ENCODE measurements at places on chromosomes 4 and X. TPM values are rescaled to one million over a fixed set of nuclear protein-coding genes. Genes with fewer than 3 reads are reported as not detected.

GRCh38 chr4:144861471-144861870, 215.5 kb downstream of the HHIP start:
- H3K4me3 ChIP-seq = no peak overlapping the region
- H3K27ac ChIP-seq = no peak overlapping the region
- H3K36me3 ChIP-seq = no peaks in the 10 kb centered on the region
- no peaks in the 10 kb centered on the region for H3K4me1 ChIP-seq

CACNA1F gene
- total RNA-seq = not detected

- no peak for DNase-seq
- H3K27ac ChIP-seq = no peak overlapping the region
- no peaks in the 10 kb centered on the region for H3K4me1 ChIP-seq
- no peaks in the 10 kb centered on the region for H3K27me3 ChIP-seq
- H3K36me3 ChIP-seq = no peaks in the 10 kb centered on the region
- no peak overlapping the region for H3K4me3 ChIP-seq
Measured at GRCh38 chr4:184097241-184097605, 120.5 kb downstream of the ENPP6 start.

- no peaks in the 10 kb centered on the region for H3K27me3 ChIP-seq
- no peak overlapping the region for H3K27ac ChIP-seq
- H3K4me3 ChIP-seq = no peak overlapping the region
- peaks cover 43% of the 10 kb centered on the region for H3K4me1 ChIP-seq
- no peak for DNase-seq
Measured at GRCh38 chr4:158821228-158821971, 52.6 kb downstream of the FNIP2 start.

DNA sequence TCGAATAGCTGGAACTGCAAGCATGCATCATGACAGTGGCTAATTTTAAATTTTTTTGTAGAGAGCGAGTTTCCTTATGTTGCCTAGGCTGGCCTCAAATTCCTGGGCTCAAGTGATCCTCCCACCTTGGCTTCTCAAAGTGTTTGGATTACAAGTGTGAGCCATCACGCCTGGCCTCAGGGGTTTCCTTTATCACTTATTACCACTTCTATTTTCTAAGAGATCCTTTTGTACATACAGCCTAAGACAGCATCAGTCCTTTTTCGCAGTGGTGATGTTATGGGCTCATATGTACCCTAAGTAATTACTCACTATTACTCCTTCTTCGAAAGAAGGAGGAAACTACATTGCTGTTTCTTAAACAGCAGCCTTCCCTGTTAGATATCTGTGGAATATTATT, 54.1 kb upstream of the CDKN2AIP start:
- no peak overlapping the region for H3K27ac ChIP-seq
- no peaks in the 10 kb centered on the region for H3K36me3 ChIP-seq
- DNase-seq = no peak

DNA sequence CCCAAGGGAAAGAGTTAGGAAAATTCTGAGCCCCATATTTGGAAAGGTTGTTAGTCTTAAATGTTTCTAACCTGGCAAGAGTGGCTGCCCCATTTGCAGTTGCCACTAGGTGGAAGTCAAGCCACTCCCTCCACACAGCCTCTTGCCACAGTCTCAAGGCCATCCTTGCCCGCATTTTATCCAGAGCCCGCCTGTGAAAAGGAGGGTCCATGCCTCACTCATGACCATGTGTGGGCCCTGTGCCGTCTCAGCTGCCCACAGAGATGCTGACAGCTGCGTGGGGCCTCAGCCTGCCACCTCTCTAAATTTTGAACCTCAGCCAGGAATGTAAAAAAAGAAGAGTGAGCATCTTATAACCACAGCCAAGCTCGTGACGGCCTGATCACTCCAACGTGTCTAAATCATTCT, 201.5 kb upstream of the FAM241A start:
- H3K4me1 ChIP-seq = no peaks in the 10 kb centered on the region
- no peak overlapping the region for H3K4me3 ChIP-seq
- no peak for DNase-seq
- no peaks in the 10 kb centered on the region for H3K27me3 ChIP-seq
- no peak overlapping the region for H3K27ac ChIP-seq

- H3K27ac ChIP-seq = no peak overlapping the region
- no peak for DNase-seq
- H3K4me3 ChIP-seq = no peak overlapping the region
- no peaks in the 10 kb centered on the region for H3K27me3 ChIP-seq
Measured at GRCh38 chrX:121161501-121161933, 114.1 kb downstream of the GLUD2 start.

DNA sequence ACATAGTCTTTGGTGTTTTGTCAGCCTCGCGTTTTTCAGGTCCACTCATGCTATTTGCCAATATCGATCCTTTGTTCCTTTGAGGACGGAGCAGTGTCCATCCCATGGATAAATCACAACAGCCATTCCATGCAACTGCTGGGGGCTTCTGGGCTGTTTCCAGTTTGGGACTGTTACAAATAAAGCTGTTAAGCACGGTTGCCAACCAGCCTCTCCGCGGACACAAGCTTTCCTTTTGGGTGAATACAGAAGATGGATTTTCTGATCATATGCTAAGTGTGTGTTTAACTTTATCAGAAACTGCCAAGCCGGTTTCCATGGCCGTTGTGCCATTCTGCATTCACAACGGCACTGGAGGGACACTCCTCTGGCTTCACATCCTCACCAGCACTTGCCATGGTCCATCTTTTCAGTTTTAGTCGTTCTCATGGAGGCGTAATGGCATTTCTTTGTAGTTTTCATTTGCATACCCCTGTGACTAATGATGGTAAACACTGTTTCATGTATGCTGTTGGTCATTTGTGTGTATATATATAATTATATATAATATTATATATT, 67.8 kb downstream of the ABLIM2 start:
- H3K4me3 ChIP-seq = no peak overlapping the region
- no peak for DNase-seq
- no peaks in the 10 kb centered on the region for H3K4me1 ChIP-seq
- H3K27ac ChIP-seq = no peak overlapping the region

GRCh38 chr4:74590476-74590875, 145.5 kb downstream of the AREG start:
- H3K27me3 ChIP-seq = no peaks in the 10 kb centered on the region
- DNase-seq = no peak
- H3K4me1 ChIP-seq = no peaks in the 10 kb centered on the region
- H3K27ac ChIP-seq = no peak overlapping the region

DNA sequence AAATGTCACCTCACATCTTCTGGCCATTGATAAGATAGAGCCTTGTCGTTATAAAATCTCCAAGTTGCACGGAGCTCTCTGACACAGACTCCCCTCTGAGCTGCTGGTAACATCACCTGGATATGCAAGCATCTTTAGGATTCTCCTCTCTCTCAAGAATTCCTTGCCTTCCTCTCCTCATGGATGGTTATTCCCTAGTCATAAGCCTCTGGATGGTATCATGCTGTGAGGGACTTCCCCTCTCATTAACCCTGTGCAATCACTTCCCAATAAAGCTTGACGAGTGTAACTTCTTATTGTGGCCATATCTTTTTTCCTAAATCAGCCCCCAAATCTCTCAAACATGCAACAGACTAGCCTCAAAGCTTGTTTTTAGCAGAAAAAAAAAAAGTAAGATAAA, 1057.0 kb upstream of the SLIT2 start:
- H3K4me3 ChIP-seq = no peak overlapping the region
- no peaks in the 10 kb centered on the region for H3K4me1 ChIP-seq
- no peaks in the 10 kb centered on the region for H3K36me3 ChIP-seq
- no peak overlapping the region for H3K27ac ChIP-seq
- H3K27me3 ChIP-seq = no peaks in the 10 kb centered on the region

- H3K27me3 ChIP-seq = no peaks in the 10 kb centered on the region
- no peaks in the 10 kb centered on the region for H3K36me3 ChIP-seq
- no peak overlapping the region for H3K27ac ChIP-seq
- no peak overlapping the region for H3K4me3 ChIP-seq
Measured at GRCh38 chrX:123807835-123808416, 51.9 kb upstream of the XIAP start.

TNMD gene
- total RNA-seq = not detected

DNA sequence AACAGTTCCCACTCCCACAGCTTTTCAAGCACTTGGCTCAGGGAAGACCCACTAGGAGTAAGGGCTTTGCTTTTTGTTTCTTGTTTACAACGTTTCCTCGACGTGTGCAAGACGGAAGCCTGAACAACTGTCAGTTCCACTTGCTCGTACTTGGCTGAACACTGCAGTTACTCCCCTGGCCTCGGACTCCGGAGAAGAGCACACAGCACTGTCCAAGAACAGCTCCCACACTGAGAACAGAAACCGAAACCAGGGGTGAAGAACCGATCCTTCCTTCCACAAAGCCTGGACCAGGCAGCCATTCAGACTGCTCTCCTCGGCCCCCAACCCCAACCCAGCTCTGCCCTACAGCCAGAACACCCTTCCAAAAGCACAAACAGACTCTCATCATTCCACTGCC, 25.5 kb downstream of the IRF2 start:
- peak overlapping the region; percentile 39 for H3K4me3 ChIP-seq
- peak; percentile 75 for DNase-seq
- peaks cover 48% of the 10 kb centered on the region for H3K4me1 ChIP-seq
- H3K27me3 ChIP-seq = no peaks in the 10 kb centered on the region

FAM47E gene
- total RNA-seq = not detected

GRCh38 chr4:143351774-143352451, 15.2 kb downstream of the GAB1 start:
- H3K27me3 ChIP-seq = no peaks in the 10 kb centered on the region
- peaks cover 21% of the 10 kb centered on the region for H3K4me1 ChIP-seq
- peak overlapping the region; percentile 29 for H3K27ac ChIP-seq

DNA sequence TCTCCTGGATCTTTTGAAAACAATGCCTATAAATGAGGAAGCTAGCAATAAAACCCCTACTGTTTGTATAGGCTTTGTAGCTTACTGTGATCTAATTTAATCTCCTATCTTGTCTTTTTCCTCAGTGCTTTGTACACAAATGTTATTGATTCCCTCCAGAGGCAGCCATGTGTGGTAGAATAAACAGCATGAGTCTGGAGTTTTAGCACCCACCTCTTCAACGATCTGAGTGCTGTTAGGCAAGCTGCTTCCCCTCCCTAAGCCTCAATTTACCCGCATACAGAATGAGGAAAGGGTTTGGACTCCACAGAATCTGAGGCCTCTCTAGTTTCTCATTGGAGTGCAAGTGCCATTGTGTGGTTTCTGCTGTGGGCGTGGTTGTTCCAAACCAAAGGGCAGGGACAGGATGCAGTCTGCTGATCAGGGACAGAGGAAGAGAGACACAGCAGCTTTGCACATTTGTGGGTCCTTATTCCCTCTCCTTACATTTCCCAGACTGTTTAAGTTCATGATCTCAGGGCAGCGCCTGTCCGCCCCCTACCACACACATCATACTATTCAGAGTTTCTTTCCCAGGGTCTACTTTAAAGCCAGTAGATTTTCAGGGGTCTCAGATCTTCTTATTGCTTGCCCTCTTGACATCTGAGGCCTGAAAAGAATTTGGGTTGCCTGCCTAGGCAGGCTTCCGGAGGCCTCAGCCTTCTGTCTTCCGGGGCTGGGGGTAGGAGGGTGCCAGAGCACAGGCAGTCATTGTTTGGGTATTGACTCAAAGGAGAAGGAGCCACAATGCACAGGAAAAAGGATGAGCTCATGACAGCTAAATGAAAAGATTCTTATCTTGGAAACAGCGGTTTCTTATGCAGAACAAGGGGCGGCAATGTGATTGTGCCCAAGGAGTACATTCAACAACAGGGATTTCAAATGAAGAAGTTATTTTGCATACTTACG, 114.9 kb upstream of the TEX13D start:
- H3K36me3 ChIP-seq = no peaks in the 10 kb centered on the region
- H3K27me3 ChIP-seq = no peaks in the 10 kb centered on the region
- H3K4me1 ChIP-seq = peaks cover 6% of the 10 kb centered on the region
- H3K27ac ChIP-seq = no peak overlapping the region

DNA sequence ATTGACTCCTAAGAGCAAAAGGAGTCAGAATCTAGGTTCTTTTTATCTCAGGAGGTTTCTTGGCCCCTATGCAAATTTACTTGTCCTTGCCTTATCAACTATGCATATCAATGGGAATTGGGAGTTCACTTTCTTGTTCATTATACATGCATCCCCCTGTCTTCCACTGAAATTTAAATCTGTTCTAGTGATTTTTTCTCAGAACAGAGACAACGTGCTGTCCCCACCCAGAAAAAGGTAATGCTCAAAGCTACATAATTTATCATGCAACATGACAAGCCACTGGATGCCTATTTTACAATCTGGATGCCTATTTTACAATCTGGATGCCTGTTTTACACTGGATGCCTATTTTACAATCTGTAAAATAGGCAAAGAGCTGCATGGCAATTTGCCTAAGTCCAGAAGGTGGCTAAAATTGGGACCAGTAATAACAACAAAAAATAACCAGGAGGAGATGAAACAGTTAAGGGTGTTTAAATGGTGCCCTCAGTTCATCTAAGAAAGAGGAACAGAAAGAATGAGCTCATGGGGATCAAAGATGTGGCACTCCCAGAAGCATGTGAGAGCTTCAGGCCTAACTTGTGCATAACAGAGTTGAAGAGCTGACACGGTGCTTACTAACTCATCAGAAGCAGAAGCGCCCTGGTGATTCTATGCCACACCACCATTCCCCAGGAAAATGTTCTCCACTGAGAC, 537.8 kb upstream of the BOD1L1 start:
- DNase-seq = no peak
- H3K4me1 ChIP-seq = no peaks in the 10 kb centered on the region

- H3K4me1 ChIP-seq = no peaks in the 10 kb centered on the region
- no peaks in the 10 kb centered on the region for H3K36me3 ChIP-seq
- H3K27me3 ChIP-seq = peaks cover 13% of the 10 kb centered on the region
- no peak overlapping the region for H3K27ac ChIP-seq
- no peak for DNase-seq
Measured at GRCh38 chr4:794900-795725, 30.8 kb downstream of the CPLX1 start.

- H3K36me3 ChIP-seq = no peaks in the 10 kb centered on the region
- peak overlapping the region; percentile 54 for H3K4me3 ChIP-seq
- DNase-seq = no peak
- peak overlapping the region; percentile 63 for H3K27ac ChIP-seq
- no peaks in the 10 kb centered on the region for H3K4me1 ChIP-seq
Measured at GRCh38 chrX:107827030-107827831, 1.6 kb downstream of the MID2 start.

- no peak for DNase-seq
- no peak overlapping the region for H3K27ac ChIP-seq
- H3K27me3 ChIP-seq = no peaks in the 10 kb centered on the region
- no peak overlapping the region for H3K4me3 ChIP-seq
- H3K4me1 ChIP-seq = no peaks in the 10 kb centered on the region
- H3K36me3 ChIP-seq = no peaks in the 10 kb centered on the region
Measured at GRCh38 chr4:20954541-20954940, 254.3 kb downstream of the PACRGL start.

GRCh38 chr4:26731351-26732035, 129.1 kb upstream of the STIM2 start:
- H3K4me3 ChIP-seq = no peak overlapping the region
- no peaks in the 10 kb centered on the region for H3K36me3 ChIP-seq
- no peaks in the 10 kb centered on the region for H3K4me1 ChIP-seq

NAT8L gene
- total RNA-seq = not detected

IL2 gene
- not detected for total RNA-seq

GRCh38 chrX:142873214-142873613, 152.5 kb upstream of the SPANXN4 start:
- no peak overlapping the region for H3K27ac ChIP-seq
- no peaks in the 10 kb centered on the region for H3K36me3 ChIP-seq
- H3K4me1 ChIP-seq = no peaks in the 10 kb centered on the region
- H3K27me3 ChIP-seq = no peaks in the 10 kb centered on the region

- H3K36me3 ChIP-seq = no peaks in the 10 kb centered on the region
- no peak for DNase-seq
- no peaks in the 10 kb centered on the region for H3K4me1 ChIP-seq
- H3K27me3 ChIP-seq = no peaks in the 10 kb centered on the region
- no peak overlapping the region for H3K4me3 ChIP-seq
- H3K27ac ChIP-seq = no peak overlapping the region
Measured at GRCh38 chrX:132470831-132471230, 18.0 kb downstream of the MBNL3 start.

CORIN gene
- total RNA-seq = not detected

All from SJSA1 (cell line).